GM23248 (cell line): ENCODE measurements at places on chromosomes 16 and 17.

GRCh38 chr17:34420254-34420766 lies 57.3 kb upstream of the CCL1 start:
- peak; percentile 56 for DNase-seq

DNA sequence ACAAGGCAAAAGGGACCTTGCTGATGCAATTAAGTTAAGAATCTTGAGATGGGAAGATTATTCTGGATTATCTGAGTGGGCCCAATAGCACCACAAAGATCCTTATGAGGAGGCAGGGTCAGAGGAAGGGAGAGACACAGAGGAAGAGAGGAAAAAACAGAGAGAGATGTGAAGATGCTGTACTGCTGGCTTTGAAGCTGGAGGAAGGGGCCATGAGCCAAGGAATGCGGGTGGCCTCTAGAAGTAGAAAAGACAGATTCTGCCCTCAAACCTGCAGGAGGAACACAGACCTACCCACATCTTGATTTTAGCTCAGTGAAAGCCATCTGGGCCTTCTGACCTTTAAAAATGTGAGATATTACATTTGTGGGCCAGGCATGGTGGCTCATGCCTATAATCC lies 8.1 kb upstream of the CPSF4L start:
- DNase-seq, result no peak

- DNase-seq, result no peak
These were observed 2.0 kb upstream of the DNAI2 start for GRCh38 chr17:74271901-74272561.

DNA sequence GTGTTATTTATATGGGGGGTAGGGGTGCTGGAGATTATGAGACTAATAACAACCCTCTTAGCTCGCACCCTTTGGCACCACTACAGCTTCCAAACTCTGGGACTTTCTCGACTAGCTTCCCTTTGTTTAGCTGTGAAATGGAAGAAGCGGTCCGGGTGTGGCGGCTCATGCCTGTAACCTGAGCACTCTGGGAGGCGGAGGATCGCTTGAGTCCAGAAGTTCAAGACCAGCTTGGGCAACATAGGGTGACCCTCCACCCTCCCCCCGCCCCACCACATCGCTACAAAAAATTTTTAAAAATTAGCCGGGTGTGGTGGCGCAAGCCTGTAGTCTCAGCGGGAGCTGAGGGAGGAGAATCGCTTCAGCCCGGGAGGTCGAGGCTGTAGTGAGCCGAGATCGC lies 814 bp upstream of the CDH3 start:
- DNase-seq, result no peak

DNA sequence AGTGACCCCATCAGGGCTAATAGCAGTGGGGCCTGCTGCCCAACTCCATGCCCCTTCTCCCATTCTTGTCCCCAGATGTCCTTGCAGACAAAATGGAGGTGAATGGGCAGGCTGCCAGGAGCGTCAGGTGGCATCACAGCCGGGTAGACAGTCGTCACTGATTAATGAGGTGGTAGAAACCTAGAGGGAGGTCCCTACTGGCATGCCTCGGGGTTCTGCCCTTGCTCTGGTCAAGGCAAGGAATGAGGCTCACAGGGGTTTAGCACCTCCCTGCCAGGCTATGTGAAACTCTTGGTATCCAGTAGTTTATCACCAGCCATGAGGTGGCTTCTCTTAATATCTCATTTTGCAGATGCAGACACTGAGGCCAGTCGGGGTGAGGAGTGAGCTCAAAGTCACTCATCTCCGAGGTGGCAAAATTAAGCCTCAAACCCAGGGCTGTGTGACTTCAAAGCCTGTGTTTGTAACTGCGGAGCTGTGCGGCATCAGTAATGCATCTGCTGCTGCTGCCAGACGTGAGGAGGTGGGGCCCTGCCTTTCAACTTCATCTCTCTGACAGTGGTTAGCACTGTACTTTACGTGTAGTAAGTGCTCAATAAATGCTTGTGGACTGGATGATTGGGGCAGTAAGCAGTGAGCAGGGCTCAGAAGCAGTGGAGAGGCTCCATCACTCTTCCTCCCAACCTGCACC lies 21.3 kb downstream of the RAI1 start:
- DNase-seq, result no peak

DNA sequence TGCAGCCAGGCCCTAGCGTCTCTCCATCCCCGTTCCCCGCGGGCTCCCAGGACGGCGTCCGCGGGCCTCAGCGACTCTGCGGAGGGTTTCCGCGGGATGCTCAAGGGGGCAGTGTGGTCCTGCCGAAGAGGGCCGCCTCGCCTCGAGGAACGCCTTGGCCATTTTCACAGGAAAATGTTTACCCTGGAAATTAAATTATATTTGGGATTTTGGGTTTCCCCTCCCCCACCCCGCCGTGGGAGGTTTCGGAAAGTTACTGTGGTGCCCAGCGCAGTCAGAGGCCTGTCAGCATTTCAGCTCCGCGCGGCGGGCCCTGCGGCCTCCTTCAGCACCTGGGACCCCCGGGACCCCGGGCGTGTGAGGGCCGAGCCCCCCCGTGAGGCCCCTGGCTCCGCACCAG lies 94.5 kb downstream of the PCTP start:
- peak; percentile 81 for DNase-seq

DNA sequence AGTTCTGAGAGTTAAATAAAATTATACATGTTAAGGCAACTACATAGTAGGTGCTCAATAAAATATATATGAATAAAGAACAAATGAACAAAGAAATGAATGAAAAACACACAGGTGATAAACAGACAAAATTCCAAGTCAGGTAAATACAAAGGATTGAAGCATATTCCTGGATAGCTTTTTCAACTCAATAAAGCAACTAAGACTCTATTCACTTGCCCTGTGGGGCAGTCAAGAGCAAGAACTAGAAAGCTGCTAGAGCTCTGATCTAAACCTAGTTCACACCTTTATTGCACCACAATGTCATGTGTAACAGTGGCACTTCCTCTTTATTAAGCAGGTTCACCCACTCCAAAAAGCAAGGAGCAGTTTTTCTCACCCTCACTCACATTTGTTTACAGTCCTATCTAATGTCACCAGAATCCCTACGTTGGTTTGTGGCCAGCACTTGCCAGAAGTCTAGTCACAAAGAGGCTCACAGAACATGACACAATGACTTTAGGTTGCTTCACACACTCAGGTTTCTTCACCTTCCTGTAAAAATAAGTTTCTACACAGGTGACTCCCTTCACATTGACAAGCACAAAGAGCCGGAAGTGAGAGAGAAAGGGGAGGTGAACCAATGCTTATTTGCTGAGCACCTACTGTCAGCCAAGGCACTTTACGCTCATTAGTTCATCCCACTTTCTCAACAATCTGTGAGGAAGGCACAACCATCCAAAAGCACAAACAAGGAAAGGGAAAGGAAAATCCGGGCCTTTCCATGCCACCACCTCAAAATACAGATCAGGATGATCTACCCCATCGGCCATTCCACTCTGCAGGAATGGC lies 70.8 kb downstream of the XPO6 start:
- DNase-seq, result no peak

DNA sequence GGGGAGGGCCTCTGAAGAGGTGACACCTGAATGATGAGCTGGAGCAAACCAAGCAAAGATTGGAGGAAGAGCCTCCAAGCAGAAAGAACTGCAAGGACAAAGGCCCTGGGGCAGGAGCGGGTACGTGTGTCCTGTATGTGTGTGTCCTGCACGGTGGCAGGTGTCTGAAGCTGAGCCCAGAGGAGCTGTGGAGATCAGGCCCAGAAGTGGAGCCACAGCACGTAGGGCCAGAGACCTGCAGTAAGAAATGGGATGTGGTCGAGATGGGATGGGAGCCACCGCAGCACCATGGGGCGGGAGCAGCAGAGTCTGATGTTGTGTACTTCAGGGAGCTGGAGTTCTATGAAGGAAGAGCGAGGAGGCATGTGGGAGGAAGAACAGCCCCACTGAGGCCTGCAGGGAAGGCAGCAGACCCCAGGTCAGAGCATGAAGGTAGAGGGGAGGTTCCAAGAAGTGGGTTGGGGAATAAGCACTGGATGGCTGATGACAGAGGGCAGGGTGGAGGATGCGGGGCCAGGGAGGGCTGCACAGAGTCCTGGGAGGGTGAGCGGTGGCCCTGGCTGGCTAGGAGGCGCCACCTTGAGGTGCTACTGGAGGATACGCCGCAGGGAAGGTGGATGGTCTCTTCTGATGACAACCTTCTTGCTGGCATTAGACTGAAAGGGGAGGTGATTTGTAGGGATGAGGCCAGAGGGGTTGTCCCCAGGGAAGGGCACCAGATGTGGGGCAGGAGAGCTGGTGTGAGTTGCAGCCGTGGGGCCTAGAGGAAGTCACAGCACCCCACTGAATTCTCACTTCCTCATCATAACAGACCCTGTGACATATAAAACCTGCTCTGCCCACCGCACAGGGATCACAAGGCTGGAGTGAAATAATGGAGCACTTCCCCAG lies 10.6 kb upstream of the CETP start:
- DNase-seq, result peak; percentile 83

GRCh38 chr16:6124136-6124535 lies 1026.5 kb upstream of the EEF2KMT start:
- DNase-seq, result no peak

- DNase-seq, result peak; percentile 97
These were observed 16.9 kb upstream of the GLIS2 start for GRCh38 chr16:4298761-4299522.
